Activated B cell treated with CpG ODN at 0.5 μM for 24 hours (primary cell): ENCODE measurements at places on chromosomes 11 and 22. TPM values are rescaled to one million over a fixed set of nuclear protein-coding genes. Genes with fewer than 3 reads are reported as not detected.

The GGT1 gene
- total RNA-seq, result 7.3 and 7.6 TPM in 2 replicates

The OR51E2 gene
- total RNA-seq, result not detected in 2 replicates

The C11orf42 gene
- not detected in 2 replicates for total RNA-seq

The RAB38 gene
- total RNA-seq, result 0.24 and 0.46 TPM in 2 replicates

The OR52N4 gene
- 1.1 and 2.2 TPM in 2 replicates for total RNA-seq

The ZNF215 gene
- total RNA-seq, result 5.3 and 5.4 TPM in 2 replicates

The SYT12 gene
- not detected in 2 replicates for total RNA-seq
